ENCODE measurements at places on chromosomes 12 and 14. TPM values are rescaled to one million over a fixed set of nuclear protein-coding genes. Genes with fewer than 3 reads are reported as not detected.

The RERGL gene
- not detected for total RNA-seq

The RNASE4 gene
- 31.9 TPM for total RNA-seq

The PPFIA2 gene
- 0.09 TPM for total RNA-seq

The SLC38A4 gene
- 0.34 TPM for total RNA-seq

The ADAMTS20 gene
- not detected for total RNA-seq

The ADAM21 gene
- 0.77 TPM for total RNA-seq

The SMOC1 gene
- 2.0 TPM for total RNA-seq

The GUCY2C gene
- not detected for total RNA-seq

The GLS2 gene
- 0.16 TPM for total RNA-seq

The EGLN3 gene
- 0.32 TPM for total RNA-seq

The FIGNL2 gene
- total RNA-seq = 0.16 TPM

The KRT2 gene
- total RNA-seq = not detected

The NOC4L gene
- 4.6 TPM for total RNA-seq

The HPD gene
- total RNA-seq = 0.60 TPM

The METTL3 gene
- total RNA-seq = 54.0 TPM

The TMEM132D gene
- total RNA-seq = not detected

The GPD1 gene
- not detected for total RNA-seq

The KRT6C gene
- not detected for total RNA-seq

The ERP27 gene
- not detected for total RNA-seq

The TMEM117 gene
- total RNA-seq = 7.4 TPM

The COX8C gene
- not detected for total RNA-seq

The GLIPR1L2 gene
- 0.77 TPM for total RNA-seq

The FGF6 gene
- not detected for total RNA-seq

The OR6C4 gene
- total RNA-seq = not detected

The VRTN gene
- not detected for total RNA-seq

The PAPLN gene
- total RNA-seq = 4.6 TPM

The DHRS2 gene
- total RNA-seq = 0.17 TPM

The RNFT2 gene
- 0.63 TPM for total RNA-seq

The FOXA1 gene
- total RNA-seq = not detected

The KRT80 gene
- total RNA-seq = under 0.01 TPM

The IL26 gene
- total RNA-seq = not detected

The OTX2 gene
- total RNA-seq = not detected

The TAS2R20 gene
- 1.6 TPM for total RNA-seq

The SVOP gene
- not detected for total RNA-seq

The FLRT2 gene
- 0.77 TPM for total RNA-seq

Measured in bronchial smooth muscle cell (primary cell).